ENCODE measurements at places on chromosomes 11 and 22. TPM values are rescaled to one million over a fixed set of nuclear protein-coding genes. Genes with fewer than 3 reads are reported as not detected.

OR5B21 gene
- total RNA-seq: not detected

LARGE2 gene
- not detected for total RNA-seq

POU2AF3 gene
- total RNA-seq: not detected

PNPLA5 gene
- total RNA-seq: not detected

FOSL1 gene
- 71.3 TPM for total RNA-seq

ARHGEF17 gene
- 9.8 TPM for total RNA-seq

ZNF408 gene
- 7.9 TPM for total RNA-seq

HTR3A gene
- total RNA-seq: not detected

Data from A172 (cell line).